A549 treated with RU486 at 1 μM for 4 hours (cell line): ENCODE measurements at places on chromosomes 2 and 18. TPM values are rescaled to one million over a fixed set of nuclear protein-coding genes. Genes with fewer than 3 reads are reported as not detected.

Gene EVX2
- total RNA-seq, result 0.02 TPM in 1 of 5 replicates, not detected in the others

Gene CCL20
- total RNA-seq, result 3.0 to 5.8 TPM (median 4.3 TPM) in 5 replicates

Gene ONECUT2
- 0.21 to 0.48 TPM (median 0.37 TPM) in 5 replicates for total RNA-seq

Gene EN1
- total RNA-seq, result 1.1 to 1.4 TPM (median 1.3 TPM) in 5 replicates

Gene HNRNPA3
- 359 to 444 TPM (median 396 TPM) in 5 replicates for total RNA-seq

Gene SALL3
- not detected in 5 replicates for total RNA-seq

Gene CGREF1
- total RNA-seq, result 7.3 to 9.3 TPM (median 8.3 TPM) in 5 replicates

Gene IL36B
- not detected in 5 replicates for total RNA-seq

Gene PEX13
- 13.0 to 19.4 TPM (median 16.5 TPM) in 5 replicates for total RNA-seq

Gene SERPINB4
- 0.11 to 0.18 TPM (median 0.15 TPM) in 4 of 5 replicates, not detected in the other for total RNA-seq

Gene MALL
- 133 to 157 TPM (median 142 TPM) in 5 replicates for total RNA-seq
